HAP-1 (cell line): ENCODE measurements at places on chromosomes 7 and 10.

GRCh38 chr10:74947781-74948401 lies 121.5 kb downstream of the KAT6B start:
- DNase-seq, result peak; percentile 100

DNA sequence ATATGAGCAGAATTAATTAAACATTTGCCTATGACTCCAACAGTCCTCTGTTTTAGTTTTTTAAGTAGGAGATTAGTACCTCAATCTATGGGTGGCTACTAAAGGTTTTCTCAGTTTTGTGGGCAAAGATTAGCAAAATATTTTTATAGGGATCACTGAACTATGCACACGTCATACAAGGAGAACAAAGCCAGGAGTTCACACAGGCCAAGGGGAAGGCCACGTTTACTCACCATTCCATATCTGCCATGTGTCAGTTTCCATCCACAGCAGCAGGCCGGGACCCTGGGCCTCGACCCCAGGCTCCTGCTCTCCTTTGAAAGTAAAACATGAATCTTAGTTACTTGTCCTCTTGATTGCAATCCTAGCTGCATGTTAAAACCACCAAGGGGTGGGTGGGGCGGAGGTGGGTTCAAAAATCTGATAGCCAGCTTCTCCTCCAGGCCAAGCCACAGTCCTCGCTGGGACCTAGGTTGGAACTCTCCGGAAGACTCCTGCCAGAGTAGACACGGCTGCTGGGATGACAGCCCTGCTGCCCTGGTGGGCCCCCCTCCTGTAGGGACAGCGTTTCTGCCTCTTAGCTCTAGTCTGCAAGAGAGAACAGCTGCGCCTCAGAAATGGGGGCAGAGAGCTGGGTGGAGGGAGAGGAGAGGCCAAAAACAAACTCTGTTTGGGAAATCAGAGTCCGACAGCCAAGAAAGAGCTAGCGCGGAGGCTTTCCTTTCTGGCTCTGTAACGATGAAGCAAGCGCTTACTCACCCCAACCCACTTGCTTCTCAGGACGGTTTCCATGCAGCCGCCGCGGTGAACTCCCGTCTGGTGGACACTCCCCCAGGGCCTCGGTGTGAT lies 35.6 kb downstream of the PITRM1 start:
- no peak for DNase-seq

DNA sequence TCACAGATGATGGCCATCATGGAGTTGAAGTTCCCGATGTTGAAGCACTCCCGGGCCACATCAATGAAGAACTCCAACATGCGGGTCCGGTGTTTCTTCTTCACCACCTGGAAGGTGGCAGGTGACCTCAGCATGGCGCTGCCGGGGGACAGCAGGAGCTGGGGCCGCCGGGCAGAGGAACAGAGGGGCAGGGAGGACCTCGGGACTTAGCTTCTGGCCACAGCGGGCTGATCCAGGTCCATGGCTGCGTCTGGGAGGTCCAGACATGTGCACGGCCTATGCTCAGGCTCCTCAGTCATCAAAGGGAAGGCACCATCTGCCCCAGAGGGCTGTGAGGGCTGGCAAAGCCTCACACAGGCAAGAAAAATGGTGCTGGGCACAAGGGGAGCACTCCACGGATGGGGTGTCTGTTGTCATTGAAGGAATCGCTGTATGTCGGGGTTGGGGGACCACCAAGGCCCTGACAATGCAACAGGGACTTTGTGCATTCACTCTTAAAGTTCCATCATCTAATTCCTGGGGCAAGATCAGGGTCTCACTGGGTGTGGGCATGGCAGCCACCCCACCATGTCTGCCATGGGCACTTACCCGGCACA lies 60.9 kb downstream of the CSGALNACT2 start:
- no peak for DNase-seq

DNA sequence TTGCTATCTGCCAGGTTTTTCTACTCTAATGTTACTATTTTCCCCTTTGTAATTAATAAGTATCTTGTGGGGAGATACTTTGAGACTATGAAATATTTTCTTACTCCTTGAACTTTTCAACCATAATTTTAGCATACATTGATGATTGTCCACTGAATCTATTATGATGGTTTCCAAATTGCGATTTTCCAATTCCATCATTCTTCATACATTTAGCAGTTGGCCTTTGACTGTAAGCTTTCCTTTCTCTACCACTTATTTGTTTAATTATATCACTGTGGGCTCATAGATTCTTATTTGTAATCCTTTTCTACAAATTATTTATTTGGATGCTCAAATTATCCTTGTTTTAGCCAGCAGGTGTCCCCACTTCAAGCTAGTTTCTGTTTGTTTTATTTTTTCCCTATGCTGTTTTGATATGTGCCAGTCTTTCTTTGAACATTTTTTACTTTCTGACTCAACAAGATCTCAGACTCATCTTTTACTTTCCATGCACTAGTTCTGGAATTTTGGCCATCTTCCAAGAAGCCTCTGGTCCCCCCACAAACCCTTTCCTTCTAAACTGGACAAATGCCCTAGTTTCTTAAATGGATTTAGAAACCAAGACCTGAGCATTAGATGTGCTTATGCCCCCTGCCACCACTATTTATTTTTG lies 11.4 kb upstream of the MRPS16 start:
- no peak for DNase-seq

GRCh38 chr7:132760244-132760623 lies 184.0 kb upstream of the PLXNA4 start:
- DNase-seq, result no peak

DNA sequence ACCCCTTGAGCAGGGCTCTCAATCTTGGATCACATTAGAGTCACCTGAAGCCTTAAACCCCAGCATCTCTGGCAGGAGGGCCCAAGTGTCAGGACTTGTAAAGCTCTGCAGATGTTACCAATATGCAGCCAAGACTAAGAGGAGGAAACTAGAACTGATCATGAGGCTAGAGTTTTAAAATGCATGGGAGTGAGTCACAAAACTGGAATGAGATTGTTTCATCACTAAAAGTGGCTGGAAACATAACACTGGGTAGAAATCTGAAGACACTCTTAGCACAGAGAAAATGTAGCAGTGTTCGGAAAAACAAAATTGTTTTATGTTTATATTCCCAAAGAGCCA lies 63.3 kb upstream of the GHITM start:
- DNase-seq, result no peak

GRCh38 chr10:133328358-133329343 lies 8.0 kb downstream of the CALY start:
- no peak for DNase-seq
